ENCODE measurements at places on chromosomes 6 and 20. TPM values are rescaled to one million over a fixed set of nuclear protein-coding genes. Genes with fewer than 3 reads are reported as not detected.

CST5 gene
- polyA plus RNA-seq: 0.18 TPM

CNBD2 gene
- polyA plus RNA-seq: 1.1 TPM

- no peak for DNase-seq
Observed at GRCh38 chr6:34178357-34179105, 32.6 kb upstream of the GRM4 start.

GRCh38 chr6:27157459-27158315 is 89.8 kb upstream of the PRSS16 start:
- no peak for DNase-seq

- no peak for DNase-seq
Observed at GRCh38 chr6:76752841-76753240, 680.4 kb upstream of the IMPG1 start.

GRCh38 chr6:89736893-89737292 is 82.7 kb downstream of the MDN1 start:
- no peak for DNase-seq

DNA sequence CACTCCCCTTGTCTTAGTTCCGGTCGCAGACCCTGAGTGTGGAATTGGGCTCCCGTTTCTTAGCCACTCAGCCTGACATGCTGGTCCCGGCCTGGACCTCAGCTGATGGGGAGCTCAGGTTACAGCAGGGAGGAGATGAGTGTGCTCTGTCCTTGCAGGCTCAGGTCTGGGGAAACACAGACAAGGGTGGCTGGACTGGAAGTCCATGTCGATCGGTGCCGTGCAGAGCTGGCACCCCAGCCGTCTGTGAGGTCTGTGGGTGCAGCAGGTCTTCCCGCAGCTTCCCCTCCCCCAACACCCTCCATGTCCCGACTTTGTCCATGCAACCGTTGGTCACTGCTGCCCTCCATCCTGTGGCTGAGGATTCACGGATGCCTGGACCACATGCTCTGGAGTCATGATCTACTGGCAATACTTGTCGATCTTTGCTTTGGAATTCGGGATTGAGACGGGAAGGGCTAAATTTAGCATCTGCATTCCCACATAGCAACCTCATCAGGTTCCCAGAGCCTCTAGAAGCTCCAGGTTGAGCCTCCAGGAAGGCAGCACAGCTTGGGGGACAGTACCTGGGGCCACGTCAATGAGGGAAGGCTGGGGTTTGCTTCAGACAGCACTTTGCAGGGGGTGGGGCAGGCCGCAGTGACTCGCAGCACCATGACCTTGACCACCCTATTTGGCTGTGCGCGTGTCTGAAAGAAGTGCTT is 118.8 kb downstream of the PSMB1 start:
- DNase-seq: no peak
